NT2/D1 (cell line): ENCODE measurements at places on chromosomes 2 and 18.

GRCh38 chr2:227607941-227608340 lies 6.7 kb downstream of the SCYGR3 start:
- DNase-seq = no peak

GRCh38 chr2:43414033-43414432 lies 181.8 kb downstream of the THADA start:
- DNase-seq = no peak

DNA sequence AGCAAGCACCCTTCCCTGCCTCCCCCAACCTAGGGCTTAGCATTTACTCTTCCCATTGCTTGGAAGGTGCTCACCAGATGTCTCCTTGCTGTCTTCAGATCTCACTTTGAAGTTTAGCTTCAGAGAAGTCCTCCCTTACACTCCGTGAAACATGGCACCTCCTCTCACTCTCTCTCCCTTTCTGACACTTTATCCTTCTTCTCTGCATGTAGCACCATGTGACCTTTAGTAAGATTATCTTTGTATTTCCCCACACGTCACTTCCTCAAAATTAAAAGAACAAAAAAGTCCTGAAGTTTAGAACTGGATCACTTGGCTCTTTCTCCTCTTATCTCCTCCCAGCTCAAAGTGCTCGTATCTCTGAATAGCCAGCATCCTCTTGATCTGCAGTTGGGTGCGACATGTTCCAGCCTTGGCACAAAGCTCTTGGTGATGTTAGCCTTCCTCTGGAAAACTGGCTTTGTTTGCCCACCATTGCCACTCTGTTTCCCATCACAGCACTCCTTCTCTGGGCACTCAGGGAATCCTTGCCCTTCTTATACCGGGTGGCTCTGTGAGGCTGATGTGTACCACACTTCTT lies 40.6 kb upstream of the EPAS1 start:
- DNase-seq = no peak

DNA sequence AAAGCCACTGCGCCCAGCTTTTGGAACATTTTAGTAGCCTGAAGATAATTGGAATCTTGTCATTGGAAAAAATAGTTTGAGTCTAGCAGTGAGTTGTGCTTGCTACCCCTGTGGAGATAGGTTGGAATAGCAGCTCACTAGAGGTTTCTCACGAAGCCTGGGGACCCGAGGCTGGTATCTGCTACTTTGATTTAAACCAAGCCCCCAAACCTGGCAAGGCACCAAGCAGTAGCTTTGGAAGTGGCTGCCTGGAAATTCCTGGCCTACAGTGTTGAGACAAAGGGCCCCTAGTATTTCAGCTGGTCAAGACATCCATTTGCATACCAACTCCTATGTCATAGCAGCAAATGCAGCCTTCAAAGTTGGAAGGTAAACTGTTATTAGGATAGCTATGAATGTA lies 42.1 kb downstream of the NOP58 start:
- DNase-seq = no peak

- no peak for DNase-seq
Observed at GRCh38 chr18:8865934-8866333, 160.6 kb downstream of the MTCL1 start.

DNA sequence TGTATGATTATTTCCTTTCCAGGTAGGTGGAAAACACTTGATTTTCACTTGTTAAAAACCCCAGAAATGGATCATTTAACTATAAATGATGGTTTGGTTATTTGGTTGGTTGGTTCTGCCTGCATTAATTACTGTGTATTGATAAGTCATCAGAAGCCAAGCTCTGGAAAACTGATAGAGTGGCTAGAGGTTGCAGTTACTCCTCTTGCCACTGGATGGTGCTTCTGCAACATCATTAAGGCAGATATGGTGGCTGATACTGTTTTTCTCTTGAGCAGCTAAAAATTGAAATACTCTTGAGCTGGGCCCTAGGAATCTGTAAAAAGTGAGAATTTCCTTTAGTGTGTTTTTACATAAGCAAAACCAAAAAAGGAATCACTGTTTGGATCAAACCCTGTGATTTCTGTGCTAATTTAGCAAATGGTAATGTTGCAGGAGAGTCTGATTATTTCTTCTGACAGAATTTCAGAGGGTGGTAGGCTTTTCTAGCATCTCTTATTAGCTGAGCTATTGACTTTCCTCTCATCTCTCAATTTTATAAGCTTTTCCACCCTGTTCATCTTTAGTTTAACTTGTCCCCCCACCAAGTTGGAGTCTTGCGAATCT lies 54.3 kb downstream of the RAB10 start:
- DNase-seq = peak; percentile 16

DNA sequence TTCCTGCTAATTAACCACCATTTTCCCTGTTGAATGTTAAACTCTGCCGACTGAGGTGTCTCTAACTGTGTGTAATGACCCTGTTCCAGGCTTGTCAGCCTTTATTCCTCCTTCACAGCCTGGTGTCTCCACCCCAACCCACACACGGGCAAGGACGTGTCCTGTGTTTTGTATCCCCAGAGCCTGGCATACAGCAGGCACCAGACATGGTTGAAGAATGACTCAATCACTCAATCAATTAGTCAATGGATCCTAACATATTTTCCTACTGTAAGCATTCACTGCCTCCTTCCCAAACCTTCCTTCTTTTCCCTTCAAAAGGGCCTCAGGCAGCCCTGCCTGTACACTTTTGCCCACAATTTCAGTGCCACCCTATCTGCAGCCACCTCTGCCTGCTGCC lies 2.7 kb upstream of the TNS1 start:
- DNase-seq = no peak
